ENCODE measurements at places on chromosomes 1 and 21. TPM values are rescaled to one million over a fixed set of nuclear protein-coding genes. Genes with fewer than 3 reads are reported as not detected.

RXFP4 gene
- total RNA-seq: not detected

ERRFI1 gene
- total RNA-seq: 99.2 TPM

SERINC2 gene
- total RNA-seq: 27.8 TPM

FAM20B gene
- 19.1 TPM for total RNA-seq

ESRRG gene
- 0.65 TPM for total RNA-seq

RAD54L gene
- total RNA-seq: 2.9 TPM

TEKT2 gene
- total RNA-seq: not detected

LCE3E gene
- total RNA-seq: not detected

Data from epithelial cell of alveolus of lung (primary cell).